ENCODE measurements at places on chromosomes 13 and 19.
A peak's percentile ranks its signal among the peaks of the same experiment; 100 is the strongest.

GRCh38 chr13:114309806-114310410, 4.4 kb upstream of the CHAMP1 start:
- no peak for DNase-seq

- DNase-seq = no peak
Measured at GRCh38 chr13:31896427-31896826, 135.1 kb upstream of the FRY start.

DNA sequence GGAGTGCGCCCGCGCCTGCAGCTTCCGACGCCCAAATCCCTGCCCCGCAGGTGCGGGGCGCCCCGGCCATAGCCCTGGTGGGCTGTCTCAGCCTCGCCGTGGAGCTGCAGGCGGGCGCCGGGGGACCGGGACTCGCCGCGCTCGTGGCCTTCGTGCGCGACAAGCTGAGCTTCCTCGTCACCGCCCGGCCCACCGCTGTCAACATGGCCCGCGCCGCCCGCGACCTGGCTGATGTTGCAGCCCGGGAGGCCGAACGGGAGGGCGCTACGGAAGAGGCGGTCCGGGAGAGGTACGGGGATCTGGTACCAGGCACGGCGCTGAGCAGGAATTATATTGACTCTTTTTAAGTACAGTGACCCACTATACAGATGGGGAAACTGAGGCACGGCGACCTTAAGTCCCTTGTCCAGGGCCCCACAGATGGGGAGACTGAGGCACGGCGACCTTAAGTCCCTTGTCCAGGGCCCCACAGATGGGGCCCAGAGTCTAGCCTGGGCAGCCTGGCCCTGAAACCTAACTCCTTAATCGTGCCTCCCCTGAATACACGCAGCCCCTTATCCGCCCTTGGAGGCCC, 586 bp downstream of the MRI1 start:
- no peak for DNase-seq

DNA sequence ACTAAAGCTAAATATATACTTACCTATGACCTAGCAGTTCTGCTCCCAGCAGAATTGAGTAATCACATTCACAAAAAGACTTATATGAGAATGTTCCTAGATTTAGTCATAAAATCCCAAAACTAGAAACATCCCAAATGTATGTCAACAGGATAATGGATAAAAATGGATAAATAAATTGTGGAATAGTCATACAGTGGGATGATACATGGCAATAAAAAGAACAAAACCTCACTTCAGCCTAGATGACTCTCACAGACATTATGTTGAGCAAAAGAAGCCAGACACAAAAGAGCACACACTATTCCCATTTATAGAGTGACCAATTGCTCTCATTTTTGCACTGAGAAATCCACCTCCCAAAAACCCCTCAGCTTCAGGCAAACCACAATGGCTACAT, 352.4 kb upstream of the HTR2A start:
- no peak for DNase-seq

- DNase-seq = peak; percentile 68
Measured at GRCh38 chr13:45119469-45119990, 780 bp upstream of the GTF2F2 start.

- peak; percentile 25 for DNase-seq
Measured at GRCh38 chr19:40523322-40524047, 53.2 kb upstream of the SHKBP1 start.

DNA sequence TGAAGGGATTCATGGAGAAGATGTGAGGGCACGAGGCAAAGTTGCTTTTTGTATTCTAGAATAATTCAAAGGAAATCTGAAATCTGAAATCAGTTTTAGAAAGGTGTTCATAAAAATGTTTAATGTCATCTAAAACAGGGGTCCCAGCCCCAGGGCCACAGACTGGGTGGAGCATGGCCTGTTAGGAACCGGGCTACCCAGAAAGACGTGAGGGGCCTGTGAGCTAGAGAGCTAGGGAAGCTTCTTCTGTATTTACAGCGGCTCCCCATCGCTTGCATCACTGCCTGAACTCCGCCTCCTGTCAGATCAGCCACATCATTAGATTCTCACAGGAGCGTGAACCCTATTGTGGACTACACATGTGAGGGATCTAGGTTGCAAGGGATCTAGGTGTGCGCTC, 151.2 kb downstream of the USP12 start:
- no peak for DNase-seq

DNA sequence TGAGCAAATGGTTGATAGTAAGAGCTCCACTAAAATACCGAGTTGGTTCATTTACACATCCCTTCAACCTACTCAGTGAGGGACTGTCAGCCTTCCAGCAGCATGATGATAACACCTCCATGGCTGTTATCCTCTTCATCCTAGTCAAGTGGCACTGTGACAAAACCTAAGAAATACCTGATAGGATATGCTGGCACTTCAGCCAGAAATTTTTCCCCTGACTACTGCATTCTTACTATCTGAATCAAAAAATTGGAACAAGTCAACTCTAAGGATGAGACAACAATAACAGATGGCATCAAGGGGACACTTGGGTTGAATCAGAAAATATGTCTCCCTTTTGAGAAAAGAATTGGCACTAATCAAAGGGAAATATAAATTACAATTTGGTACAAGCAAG, 193.9 kb downstream of the KCTD12 start:
- DNase-seq = no peak

GRCh38 chr19:40305403-40305802, 20.3 kb upstream of the AKT2 start:
- peak; percentile 49 for DNase-seq

DNA sequence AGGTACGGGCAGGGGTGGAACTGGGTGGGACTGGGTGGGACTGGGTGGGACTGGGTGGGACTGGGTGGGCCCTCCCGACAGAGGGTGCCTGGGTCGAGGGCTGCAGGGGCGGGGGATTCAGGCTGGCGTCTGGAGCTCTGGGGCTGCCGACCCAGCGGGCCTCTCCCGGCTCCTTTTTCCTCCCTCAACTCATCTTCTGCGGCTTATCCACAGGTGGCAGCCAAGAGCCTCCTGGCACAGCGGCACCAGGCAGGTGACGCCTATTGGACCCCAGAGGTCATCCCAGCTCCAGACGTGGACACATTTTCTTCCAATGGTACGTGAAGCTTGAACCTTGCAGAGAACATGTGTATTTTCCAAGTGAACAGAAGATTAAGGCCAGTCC, 533 bp downstream of the ZNF544 start:
- no peak for DNase-seq

DNA sequence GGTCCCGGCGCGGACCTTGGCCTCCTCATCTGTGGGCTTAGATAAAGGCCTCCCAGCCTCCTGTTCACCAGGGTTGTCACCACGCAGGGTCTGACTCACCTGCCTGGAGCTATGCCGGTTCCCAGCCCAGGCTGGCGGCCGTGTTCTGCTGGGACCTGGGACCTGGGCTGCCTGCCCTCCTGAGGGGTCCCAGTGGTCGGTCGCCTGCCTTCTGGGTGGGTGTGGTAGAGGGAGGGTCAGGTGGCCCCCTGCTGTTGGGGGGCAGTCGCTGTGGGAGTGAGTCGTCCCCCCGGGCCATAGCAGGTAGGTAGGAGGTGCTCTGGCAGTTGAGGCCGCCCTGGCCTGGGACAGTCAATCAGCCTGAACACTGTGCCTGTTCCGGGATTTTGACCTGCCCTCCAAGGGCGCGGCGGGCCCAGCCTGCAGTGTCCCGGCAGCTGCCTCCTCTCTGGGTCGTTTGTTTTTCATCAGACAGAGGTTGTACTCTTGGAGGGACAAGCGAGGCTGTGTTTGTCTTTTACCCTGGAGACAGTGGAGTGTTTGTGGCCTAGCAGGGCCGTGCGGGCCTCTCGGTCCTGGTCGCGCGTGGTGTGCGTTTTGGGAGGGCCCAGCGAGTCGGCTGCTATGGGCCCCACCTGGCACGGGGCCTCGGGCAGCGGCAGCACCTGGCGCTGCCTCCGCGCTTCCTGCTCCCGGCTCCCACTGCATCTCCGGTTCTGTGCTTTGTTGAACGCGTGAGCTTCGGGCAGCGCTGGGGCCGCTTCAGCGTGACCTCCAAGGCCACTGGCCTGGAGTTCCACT, 2.6 kb downstream of the ADAT3 start:
- no peak for DNase-seq

DNA sequence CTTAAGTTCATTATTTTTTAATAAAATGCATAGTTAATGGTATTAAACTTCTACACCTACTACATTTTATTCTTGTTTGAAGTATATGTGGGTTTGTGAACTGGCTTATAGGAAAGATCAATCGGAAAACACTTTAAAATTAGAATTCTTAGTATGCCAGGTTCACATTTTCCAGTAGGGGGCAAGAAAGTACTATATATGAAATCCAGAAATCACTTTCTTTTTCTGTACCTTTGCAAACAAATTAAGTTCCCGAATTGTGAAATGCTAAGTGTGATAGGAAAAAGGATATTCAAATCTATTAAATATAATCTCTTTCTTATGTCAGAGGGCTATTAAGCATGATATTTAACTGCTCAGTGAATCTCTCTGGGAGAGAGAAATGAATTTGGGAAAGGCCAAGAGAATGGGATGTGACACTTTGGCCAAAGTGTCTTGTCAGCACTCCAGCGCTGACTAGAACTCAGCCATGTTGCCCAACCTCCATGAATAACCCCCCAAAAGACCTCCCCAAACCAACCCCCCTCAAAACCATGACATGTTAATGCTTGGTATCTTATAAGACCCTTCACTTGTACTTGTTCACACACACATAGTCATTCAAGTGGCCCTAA, 122.6 kb upstream of the SLC10A2 start:
- DNase-seq = no peak

- DNase-seq = no peak
Measured at GRCh38 chr13:112955271-112955937, 13.6 kb upstream of the MCF2L start.

GRCh38 chr13:95234242-95234641, 67.0 kb downstream of the ABCC4 start:
- DNase-seq = no peak

- no peak for DNase-seq
Measured at GRCh38 chr13:110415669-110416068, 108.6 kb downstream of the COL4A2 start.

DNA sequence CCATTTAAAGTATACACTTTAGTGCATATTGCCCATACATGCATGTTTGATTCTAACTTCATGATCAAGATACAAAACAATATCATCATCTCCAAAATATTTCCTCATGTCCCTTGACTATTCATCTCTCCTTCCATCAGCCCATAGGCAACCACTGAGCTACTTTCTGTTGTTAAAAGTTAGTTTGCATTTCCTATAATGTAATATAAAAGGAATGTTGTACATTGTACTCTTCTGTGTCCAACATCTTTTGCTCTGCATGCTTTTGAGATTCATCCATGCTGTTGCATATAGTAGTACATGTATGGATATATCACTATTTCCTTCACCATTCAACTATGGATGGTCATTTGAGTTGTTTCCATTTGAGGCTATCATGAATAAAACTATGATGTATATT, 74.7 kb downstream of the ITGBL1 start:
- no peak for DNase-seq

GRCh38 chr13:51978796-51979556, 32.3 kb downstream of the ATP7B start:
- no peak for DNase-seq

DNA sequence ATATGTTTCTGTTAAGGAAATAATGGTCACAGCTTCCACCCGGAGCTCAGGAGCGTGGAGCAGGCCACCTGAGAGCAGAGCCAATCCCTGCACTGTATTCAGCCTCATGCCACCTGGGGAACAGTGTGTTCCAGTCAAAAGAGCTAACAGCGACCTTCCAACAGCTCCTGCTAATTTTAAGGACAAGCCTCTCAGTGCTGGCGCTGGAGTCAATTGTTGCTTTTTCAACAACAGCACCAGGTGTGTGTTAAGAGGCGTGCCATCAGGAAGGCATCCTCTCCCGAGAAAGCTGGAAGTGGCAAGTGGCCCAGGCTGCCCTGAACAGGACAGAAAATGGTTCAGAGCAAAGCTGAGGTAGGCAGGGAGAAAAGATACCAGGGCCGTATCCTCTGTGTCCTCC, 102.0 kb downstream of the CACNA1A start:
- no peak for DNase-seq

GRCh38 chr19:49447485-49448431, 3.9 kb downstream of the PIH1D1 start:
- no peak for DNase-seq

Measured in central memory CD8-positive, alpha-beta T cell (primary cell).